ENCODE measurements at places on chromosomes 16 and 17.

GRCh38 chr16:53123747-53124146 is 69.0 kb downstream of the CHD9 start:
- H3K4me1 ChIP-seq, result no peaks in the 10 kb centered on the region
- no peaks in the 10 kb centered on the region for H3K36me3 ChIP-seq
- no peaks in the 10 kb centered on the region for H3K27me3 ChIP-seq
- no peak overlapping the region for H3K27ac ChIP-seq
- no peak overlapping the region for H3K4me3 ChIP-seq

DNA sequence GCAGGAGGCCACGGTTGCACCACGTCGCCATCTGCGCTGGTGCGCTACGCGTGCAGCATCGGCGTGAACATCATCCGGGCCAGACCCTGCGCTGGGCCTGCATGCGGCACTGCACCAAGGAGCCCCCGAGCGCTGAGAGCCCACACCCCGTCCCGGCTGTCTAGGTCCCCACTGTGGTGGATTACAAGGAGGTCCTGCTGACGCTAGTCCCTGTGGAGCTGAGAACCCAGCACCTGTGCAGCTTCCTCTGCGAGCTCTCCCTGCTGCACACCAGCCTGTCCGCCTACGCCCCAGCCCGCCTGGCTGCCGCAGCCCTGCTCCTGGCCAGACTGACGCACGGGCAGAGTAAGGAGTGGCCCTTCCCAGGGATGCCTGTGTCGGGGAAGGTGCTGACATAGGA is 10.8 kb upstream of the TEDC2 start:
- no peaks in the 10 kb centered on the region for H3K4me1 ChIP-seq
- no peaks in the 10 kb centered on the region for H3K36me3 ChIP-seq
- H3K27ac ChIP-seq, result no peak overlapping the region
- no peak for DNase-seq
- H3K4me3 ChIP-seq, result no peak overlapping the region

- peaks cover 4% of the 10 kb centered on the region for H3K4me1 ChIP-seq
- peak overlapping the region; percentile 98 for H3K4me3 ChIP-seq
- H3K27me3 ChIP-seq, result no peaks in the 10 kb centered on the region
- DNase-seq, result no peak
- H3K27ac ChIP-seq, result peak overlapping the region; percentile 96
Measured at GRCh38 chr17:81890447-81891302, 711 bp downstream of the ALYREF start.

DNA sequence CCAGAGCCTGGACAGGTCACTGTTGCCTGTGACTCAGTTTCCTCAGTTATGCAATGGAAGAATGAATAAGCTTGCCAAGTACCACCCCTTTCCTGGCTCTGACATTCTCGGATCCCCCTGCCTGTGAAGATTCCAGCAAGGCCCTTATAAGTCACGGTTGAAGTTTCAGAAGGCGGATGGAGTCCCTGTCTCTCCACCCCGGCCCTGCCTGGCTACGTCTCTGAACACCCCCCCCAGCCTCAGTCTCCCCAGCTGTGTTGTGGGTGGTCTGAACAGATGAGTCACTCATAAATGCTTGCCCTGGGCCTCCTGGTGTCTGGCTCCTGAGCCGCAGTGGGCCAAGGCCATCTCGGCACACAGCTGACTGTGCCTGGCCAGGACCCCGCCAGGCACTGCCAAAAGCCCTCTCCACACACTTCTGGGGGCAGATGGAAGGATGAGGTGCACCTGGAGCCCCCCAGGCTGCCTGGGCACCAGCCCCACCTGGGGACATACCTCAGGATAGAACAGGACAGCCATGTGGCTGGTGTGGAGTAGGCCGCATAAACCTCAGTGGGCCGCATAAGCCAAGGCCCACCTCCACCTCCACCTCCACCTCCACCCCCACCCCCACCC is 15.4 kb downstream of the VASN start:
- peak overlapping the region; percentile 85 for H3K27ac ChIP-seq
- no peaks in the 10 kb centered on the region for H3K27me3 ChIP-seq
- no peak for DNase-seq
- H3K4me1 ChIP-seq, result peaks cover 19% of the 10 kb centered on the region
- peaks cover 2% of the 10 kb centered on the region for H3K36me3 ChIP-seq
- H3K4me3 ChIP-seq, result no peak overlapping the region

GRCh38 chr16:24118126-24118821 is 137.9 kb upstream of the CACNG3 start:
- H3K36me3 ChIP-seq, result no peaks in the 10 kb centered on the region
- no peaks in the 10 kb centered on the region for H3K4me1 ChIP-seq
- H3K4me3 ChIP-seq, result no peak overlapping the region
- peaks cover 7% of the 10 kb centered on the region for H3K27me3 ChIP-seq
- H3K27ac ChIP-seq, result no peak overlapping the region

GRCh38 chr17:50165867-50166517 is at the start of gene SGCA:
Gene SGCA, plus strand, starts transcription at chr17:50166005. Its CDS starts 36 bp downstream, at chr17:50166041.
- DNase-seq, result no peak
- H3K27ac ChIP-seq, result peak within 1 kb of the TSS; percentile 0
- no peak within 1 kb of the TSS for H3K4me3 ChIP-seq
- no peaks in the 10 kb centered on the region for H3K4me1 ChIP-seq
- no peaks in the 10 kb centered on the region for H3K27me3 ChIP-seq

DNA sequence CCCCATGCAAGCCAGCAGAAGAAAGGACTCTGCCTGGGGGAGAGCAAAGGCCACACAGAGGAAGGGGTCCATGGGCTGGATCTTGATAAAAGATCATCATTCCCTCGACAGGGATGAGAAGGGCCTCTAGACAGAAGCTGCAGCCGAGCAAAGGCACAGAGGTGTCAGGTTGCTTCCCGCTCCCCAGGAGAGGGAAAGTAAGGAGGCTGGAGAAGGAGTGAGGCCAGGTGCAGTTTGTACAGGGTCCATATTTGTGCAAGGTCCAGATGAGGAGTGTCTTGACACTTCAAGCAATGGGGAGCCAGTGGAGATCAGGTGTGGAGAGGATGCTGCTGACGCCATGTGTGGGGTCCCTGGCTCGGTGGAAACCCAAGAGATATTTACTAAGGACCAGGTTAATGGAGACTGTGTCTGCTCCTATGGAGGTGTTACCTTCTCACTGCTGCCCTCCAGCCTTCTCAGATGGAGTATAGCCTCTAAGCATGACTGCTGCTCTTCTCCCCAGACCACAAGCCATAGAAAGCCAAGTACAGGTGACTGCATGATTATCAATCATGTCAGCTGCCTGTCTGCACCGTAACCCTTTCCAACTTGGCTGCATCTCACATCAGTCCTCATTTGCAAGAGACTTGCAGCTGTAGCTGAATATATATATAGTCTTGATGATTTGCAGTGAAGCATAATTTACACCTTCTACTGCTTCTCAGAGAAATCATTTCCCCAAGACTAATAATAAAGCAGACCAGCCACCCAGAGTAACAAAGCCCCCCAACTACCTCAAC is 21.1 kb downstream of the GAS7 start:
- no peak overlapping the region for H3K4me3 ChIP-seq
- no peaks in the 10 kb centered on the region for H3K27me3 ChIP-seq
- H3K27ac ChIP-seq, result no peak overlapping the region
- no peaks in the 10 kb centered on the region for H3K36me3 ChIP-seq
- no peak for DNase-seq

DNA sequence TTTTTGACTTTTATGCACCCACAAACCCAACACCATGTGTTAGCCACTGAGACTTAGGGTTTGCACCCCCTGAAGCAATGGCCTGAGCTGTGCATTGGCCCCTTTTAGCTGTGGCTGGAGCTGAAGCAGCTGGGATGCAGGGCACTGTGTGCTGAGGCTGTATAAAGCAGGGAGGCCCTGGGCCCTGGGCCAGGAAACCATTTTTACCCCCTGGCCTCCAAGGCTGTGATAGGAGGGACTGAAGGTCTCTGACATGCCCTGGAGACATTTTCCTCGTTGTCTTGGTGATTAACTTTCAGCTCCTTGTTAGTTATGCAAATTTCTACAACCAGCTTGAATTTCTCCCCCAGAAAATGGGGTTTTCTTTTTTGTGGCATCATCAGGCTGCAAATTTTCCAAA is 6.7 kb upstream of the ANKFN1 start:
- no peak for DNase-seq
- H3K27me3 ChIP-seq, result no peaks in the 10 kb centered on the region
- H3K27ac ChIP-seq, result no peak overlapping the region
- no peaks in the 10 kb centered on the region for H3K4me1 ChIP-seq
- H3K4me3 ChIP-seq, result no peak overlapping the region

DNA sequence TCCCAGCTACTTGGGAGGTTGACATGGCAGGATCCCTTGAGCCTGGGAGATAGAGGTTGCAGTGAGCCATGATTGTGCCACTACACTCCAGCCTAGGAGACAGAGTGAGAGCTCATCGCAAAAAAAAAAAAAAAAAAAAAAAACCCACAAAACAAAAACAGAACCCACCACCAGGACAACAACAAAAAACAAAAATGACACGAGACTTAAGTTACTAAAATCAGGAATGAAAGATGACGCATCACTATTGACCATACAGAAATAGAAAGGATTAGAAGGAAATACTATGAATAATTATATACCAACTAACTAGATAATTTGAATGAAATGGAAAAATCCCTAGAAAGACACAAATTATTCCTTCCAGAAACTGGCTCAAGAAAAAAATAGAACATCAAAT is 432.4 kb upstream of the PMFBP1 start:
- no peak overlapping the region for H3K27ac ChIP-seq
- no peaks in the 10 kb centered on the region for H3K36me3 ChIP-seq
- no peaks in the 10 kb centered on the region for H3K4me1 ChIP-seq
- no peak overlapping the region for H3K4me3 ChIP-seq
- DNase-seq, result no peak
- H3K27me3 ChIP-seq, result no peaks in the 10 kb centered on the region

GRCh38 chr17:66633317-66633965 is 201.5 kb upstream of the CACNG5 start:
- no peak for DNase-seq
- no peaks in the 10 kb centered on the region for H3K4me1 ChIP-seq
- no peak overlapping the region for H3K4me3 ChIP-seq
- H3K36me3 ChIP-seq, result no peaks in the 10 kb centered on the region
- no peak overlapping the region for H3K27ac ChIP-seq

GRCh38 chr17:2695961-2696760 is 15.4 kb downstream of the CLUH start:
- peak; percentile 41 for DNase-seq
- H3K36me3 ChIP-seq, result peaks cover 24% of the 10 kb centered on the region

DNA sequence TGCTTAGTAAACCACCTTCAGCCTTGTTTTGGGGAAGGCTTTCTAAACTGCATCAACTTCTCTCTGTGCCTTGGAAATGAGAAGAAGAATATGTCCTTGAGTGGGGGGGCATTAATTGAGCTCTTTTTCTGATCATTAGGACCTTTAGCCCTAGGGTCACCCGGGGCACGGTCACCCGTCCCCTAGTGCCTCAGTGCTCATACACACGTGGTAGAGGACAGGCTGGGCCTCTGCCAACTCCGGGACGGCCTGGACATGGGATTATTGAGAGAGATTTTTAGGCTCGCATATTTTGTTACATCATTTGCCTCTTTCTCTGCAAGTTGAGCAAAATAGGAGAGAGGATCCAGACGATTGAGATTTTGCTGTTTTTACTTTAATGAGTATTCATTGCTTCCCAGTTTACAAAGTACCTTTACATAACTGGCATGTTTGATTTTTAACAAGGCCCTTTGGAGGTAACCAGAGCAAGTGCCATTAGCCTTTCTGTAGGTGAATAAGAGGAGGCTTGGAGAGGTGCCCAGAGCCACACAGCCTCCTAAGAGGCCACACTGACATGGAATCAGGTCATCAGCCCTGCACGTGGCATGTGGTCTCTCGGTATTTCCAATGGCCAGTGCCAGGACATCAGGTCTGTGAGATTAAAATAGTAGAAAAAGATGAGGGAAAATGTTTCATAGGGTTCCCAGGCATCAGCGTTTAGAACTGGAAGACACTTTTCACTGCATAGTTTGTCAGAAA is 11.1 kb downstream of the PMM2 start:
- H3K27ac ChIP-seq, result no peak overlapping the region
- no peak overlapping the region for H3K4me3 ChIP-seq
- H3K27me3 ChIP-seq, result no peaks in the 10 kb centered on the region

- no peaks in the 10 kb centered on the region for H3K27me3 ChIP-seq
- no peaks in the 10 kb centered on the region for H3K36me3 ChIP-seq
- no peaks in the 10 kb centered on the region for H3K4me1 ChIP-seq
- DNase-seq, result no peak
- no peak overlapping the region for H3K4me3 ChIP-seq
Measured at GRCh38 chr16:55912022-55912421, 36.8 kb upstream of the CES5A start.

DNA sequence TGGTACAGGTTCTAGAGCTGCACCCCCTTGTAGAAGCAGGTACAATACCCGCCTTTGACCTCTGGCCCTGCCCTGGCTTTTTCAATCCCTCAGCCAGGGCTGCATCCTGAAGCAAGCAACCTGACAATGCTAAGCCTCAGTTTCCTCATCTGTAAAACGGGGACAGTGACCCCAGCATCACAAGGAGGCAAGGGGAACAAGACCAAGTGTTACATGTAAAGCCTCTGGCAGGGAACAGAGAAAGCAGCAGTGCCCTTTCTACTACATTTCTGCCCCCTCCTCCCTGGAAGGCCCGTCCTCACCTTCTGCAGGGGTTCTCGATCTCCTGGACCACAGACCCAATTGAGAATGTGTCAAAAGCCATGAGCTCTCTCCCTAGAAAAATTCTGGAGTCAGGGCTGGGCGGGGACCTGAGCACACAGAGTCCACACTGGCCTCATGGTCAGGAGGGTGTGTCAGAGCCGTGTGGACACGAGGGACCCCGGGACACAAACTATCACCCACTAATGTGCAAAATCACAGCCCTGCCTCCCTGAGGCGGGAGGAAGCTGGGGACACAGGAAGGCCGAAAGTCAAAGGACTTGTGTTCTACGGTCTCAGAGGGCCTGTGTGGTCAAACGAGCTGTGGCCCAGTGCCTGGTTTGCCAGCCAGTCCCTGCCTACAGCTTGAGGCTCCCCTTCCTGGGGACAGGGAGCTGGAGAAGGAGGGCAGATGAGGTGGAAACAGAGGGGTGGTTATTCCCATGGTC is 27.5 kb downstream of the LRRC75A start:
- no peaks in the 10 kb centered on the region for H3K4me1 ChIP-seq
- H3K27me3 ChIP-seq, result no peaks in the 10 kb centered on the region
- H3K36me3 ChIP-seq, result no peaks in the 10 kb centered on the region

- H3K4me1 ChIP-seq, result no peaks in the 10 kb centered on the region
- no peak for DNase-seq
- H3K27ac ChIP-seq, result no peak overlapping the region
- no peak overlapping the region for H3K4me3 ChIP-seq
- H3K27me3 ChIP-seq, result no peaks in the 10 kb centered on the region
Measured at GRCh38 chr16:59748531-59748930, 1014.4 kb upstream of the GOT2 start.

DNA sequence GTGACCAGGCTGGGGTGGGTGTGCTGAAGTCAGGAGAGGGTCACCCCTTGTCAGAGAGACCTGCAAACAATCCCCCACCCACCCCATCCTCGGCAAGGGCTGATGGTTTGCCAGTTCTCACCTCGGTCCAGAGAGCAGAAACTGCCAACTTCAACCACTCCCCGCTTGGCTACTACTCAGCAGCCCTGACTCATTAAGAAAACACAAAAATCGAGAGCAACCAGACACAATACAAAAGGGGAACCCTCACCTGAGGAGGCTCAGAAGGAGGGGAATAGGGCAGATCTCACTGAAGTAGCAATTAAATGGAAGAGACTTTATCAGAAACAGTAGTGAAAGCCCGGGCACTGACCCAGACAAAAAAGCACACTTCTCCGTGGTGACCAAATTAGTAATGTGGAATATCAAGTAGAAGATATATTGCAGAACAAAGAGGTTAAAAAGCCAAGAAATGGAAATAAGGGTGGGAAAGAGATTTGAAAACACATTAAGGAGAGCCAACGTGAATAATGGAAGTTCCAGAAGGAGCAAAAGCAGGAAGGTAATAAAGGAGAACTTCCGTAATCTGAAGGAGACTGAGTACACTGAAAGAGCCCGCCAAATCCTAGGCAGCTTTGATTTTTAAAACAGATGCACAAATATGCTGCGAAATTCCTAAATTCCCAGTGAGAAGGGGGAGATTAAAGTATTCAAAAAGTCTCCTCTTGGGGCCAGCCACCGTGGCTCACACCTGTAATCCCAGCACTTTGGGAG is 23.6 kb downstream of the CENPV start:
- peak overlapping the region; percentile 19 for H3K27ac ChIP-seq
- H3K36me3 ChIP-seq, result no peaks in the 10 kb centered on the region
- no peak for DNase-seq
